ENCODE measurements at places on chromosomes 2 and 18. TPM values are rescaled to one million over a fixed set of nuclear protein-coding genes. Genes with fewer than 3 reads are reported as not detected.

The CNRIP1 gene
- not detected for total RNA-seq

GRCh38 chr2:136149011-136149410 is 31.1 kb upstream of the CXCR4 start:
- no peak for DNase-seq

GRCh38 chr2:52395912-52396311 is 1364.0 kb upstream of the NRXN1 start:
- no peak for DNase-seq

DNA sequence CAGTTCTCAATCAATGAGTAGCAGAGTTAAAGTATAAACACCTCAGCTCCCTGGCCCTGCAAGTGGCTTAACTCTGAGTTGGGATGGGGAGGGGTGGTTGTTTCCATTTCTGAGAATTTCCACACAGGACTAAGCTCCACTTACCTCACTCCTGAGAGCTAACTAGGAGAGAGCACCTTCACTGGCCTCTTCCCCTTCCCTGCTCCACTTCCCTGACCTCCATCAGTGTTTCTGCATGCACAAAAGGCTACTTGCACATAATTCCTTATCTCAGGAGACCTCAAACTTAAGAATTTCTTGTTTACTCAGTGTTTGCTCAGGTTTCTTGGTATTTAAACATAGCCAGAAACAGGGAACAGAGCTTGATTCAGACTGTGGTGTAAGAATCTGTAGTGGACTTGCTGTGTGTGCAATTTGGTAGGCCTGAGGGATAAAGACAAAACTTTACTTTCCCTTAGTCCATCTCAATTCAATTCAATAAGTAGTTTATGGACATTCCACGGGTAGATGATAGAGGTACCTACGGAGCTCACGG is 97.2 kb downstream of the PID1 start:
- no peak for DNase-seq

GRCh38 chr2:99507937-99508818 is 18.4 kb upstream of the REV1 start:
- no peak for DNase-seq
